ENCODE measurements at places on chromosomes 2 and 18. TPM values are rescaled to one million over a fixed set of nuclear protein-coding genes. Genes with fewer than 3 reads are reported as not detected.

- no peak for DNase-seq
Measured at GRCh38 chr2:44740678-44741077, 200.8 kb upstream of the SIX3 start.

DAPL1 gene
- total RNA-seq = not detected

DQX1 gene
- total RNA-seq = 0.55 TPM

DNA sequence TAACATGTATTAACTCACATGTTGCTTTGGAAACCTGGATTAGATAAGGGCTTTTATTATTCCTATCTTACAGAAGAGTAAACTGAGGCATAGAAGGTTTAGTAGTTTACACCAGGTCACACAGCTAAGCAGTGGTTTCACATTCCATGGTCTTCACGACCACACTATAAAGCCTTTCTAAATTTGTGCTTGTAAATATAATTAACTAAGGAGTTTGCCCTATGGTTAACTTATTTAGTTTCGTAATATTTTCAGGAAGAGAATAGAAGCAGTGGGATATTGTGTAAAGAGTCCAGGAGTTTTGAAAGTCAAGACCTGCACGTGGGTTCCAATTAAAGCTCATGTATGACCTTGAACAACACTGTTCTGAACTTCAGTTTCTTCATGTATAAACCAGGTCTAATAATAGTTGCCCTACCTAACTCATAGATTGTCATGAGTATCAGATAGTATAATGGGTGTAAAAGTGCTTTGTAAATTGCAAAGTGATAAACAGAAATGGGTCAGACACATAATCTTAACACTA lies 19.5 kb upstream of the SOS1 start:
- DNase-seq = no peak

DNA sequence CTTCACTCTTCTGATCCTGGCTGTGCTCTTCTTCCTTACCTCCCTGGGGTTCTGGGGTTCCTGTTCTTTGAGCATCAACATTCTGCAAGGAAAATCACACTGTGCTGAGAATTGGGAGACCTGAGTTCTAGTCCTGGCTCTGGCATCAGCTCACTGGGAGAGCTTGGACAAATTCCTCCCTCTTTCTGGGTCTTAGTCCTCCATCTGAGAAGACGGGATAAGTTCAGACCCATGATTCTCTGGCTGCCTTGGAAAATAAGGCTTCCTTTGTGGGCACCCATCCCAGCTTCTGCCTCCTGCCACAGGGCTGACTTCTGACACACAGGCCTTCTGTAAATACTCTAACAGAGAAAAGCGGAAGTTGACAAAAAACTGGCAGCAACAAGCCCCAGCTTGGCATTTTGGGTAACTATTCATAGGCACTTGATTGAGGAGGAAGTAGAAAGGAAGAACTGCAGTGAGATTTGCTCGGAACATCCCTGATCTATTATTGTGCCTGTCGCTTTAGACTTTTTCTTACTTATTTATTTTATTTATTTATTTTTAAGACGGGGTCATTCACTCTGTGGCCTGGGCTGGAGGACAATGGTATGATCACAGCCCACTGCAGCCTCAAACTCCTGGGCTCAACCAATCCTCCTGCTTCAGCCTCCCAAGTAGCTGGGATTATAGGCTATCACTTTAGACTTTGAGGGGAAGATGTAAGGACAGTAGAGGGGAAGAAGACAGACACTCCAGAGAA lies 7.9 kb downstream of the PCBP1 start:
- DNase-seq = no peak

NEU4 gene
- total RNA-seq = 0.86 TPM

GRCh38 chr18:55910296-55910695 lies 322.3 kb upstream of the TCF4 start:
- DNase-seq = no peak

DNA sequence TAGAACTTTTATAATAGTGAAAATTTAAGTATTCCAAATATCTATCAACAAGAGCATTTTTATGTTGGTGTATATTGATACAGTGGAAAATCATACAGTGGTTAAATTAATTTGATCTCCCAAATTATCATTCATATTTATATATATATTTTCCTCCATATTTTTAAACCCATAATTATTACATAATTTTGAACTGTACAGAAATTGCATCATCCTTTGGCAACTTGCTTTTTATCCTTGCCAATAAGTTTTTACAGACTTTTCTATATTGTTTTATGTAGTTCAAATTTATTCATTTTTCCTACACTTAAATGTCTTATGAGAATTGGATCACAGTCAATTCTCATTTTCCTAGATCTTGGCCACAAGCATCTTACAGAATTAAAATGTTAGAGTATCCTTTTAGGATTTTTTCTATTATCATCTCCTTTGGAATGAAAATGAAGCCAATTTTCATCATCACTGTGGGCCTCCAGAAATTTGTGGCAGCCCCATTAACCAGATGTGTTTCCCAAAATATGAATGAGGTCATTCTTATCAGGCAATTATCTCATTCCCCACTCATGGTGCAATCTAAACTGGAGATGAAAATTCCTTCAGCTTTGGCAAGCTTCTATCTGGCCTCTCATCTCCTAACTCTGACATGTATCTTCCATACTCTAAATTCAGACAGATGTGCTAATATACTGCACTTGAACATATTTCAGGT lies 94.2 kb upstream of the DLGAP1 start:
- DNase-seq = no peak

GRCh38 chr18:64097497-64097896 lies 51.4 kb downstream of the LINC00305 start:
- no peak for DNase-seq

GRCh38 chr2:7599462-7600258 lies 682.4 kb downstream of the RNF144A start:
- no peak for DNase-seq

GRCh38 chr2:173869244-173870229 lies 95.6 kb downstream of the SP3 start:
- no peak for DNase-seq

DNA sequence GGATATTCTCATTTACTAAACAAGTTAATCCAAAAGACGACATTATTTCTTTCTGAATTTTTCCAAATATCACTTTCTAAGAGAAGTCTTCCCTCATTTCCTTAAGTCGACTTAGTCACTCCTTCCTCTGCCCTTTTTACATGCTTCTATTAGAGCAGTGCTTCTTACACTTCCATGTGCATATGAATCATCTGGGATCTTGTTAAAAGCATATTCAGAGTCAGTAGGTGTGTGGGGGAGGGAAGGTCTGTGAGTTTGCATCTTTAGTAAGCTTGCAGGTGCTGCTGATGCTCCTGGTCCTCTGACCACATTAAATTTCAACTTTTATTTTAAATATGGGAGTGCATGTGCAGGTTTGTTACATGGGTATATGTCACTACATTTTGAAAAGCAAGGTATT lies 582.6 kb downstream of the NRXN1 start:
- DNase-seq = no peak

GRCh38 chr2:191202881-191203397 lies 42.3 kb upstream of the MYO1B start:
- peak; percentile 77 for DNase-seq

GRCh38 chr18:21164548-21165095 lies 53.0 kb upstream of the ROCK1 start:
- DNase-seq = no peak

DNA sequence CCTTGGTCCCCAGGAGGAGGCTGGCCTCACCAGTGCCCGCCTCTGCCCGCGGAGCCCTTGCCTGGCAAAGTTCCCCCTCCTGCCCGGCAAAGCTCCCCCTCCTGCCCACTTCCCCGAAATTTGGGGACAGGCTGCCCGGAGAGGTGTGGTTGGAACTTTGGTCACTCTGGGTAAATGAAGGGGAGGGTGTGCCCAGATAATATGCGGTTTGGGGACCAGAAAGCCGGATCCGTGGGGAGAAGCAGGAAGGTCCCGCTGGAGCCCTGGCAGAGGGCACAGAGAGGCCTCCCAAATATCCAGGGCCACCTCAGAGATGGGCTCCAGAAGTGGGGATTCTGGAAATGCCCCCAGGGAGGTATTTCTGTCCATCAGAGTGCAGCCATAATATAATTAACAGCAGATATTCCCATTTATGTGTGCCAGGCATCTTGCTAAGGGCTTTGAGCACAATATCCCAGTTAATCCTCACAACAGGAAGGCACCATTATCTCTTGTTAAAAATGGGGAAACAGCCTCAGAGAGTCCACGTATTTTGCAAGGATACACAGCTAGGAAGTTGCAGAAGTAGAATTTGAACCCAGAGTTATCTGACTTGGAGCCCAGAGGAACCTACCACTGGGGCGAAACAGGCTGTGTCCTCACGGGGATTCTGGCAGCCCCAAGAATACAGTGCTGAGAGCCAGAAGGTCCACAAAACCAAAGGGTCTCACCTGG lies 914 bp downstream of the STEAP3 start:
- no peak for DNase-seq

- DNase-seq = no peak
Measured at GRCh38 chr2:71784734-71785511, 331.6 kb downstream of the DYSF start.

DNA sequence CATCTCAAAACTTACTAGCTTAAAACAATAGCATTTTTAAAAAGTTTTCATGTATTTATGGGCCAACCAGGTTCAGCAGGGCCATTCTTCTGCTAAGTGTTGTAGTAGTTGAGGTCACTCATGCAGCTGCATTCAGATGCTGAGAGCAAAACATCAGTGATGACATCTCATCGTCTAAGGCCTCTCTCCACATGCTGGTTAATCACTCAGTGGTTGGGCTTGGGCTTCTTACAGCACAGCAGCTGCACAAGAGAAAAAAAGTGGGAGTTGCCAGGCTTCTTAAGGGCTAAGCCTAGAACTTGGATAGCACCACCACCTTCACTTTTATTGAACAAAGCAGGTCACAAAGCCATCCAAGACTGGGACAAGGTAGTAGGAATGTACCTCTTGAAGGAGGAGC lies 190.3 kb downstream of the IRS1 start:
- no peak for DNase-seq

GRCh38 chr2:115374981-115375380 lies 932.5 kb downstream of the DPP10 start:
- no peak for DNase-seq

DNA sequence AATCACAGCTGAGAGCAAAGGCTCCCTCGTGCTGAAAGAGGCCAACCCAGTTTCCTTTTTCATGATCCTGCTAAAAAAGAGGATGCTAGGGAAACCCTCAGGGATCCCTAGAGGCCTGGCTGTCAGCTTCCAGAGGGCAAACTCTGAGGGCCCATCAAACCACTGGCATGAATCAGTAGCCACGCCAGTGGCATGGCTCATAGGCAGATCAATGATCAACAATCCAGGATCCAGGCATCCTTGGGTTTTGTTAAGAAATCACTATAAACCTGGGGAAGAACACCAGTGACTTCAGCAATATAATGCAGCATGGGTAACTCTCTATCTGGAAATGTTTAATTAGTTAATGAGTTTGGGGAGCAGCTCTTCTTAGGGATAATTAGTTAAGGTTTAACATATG lies 286.5 kb downstream of the C1D start:
- no peak for DNase-seq

DNA sequence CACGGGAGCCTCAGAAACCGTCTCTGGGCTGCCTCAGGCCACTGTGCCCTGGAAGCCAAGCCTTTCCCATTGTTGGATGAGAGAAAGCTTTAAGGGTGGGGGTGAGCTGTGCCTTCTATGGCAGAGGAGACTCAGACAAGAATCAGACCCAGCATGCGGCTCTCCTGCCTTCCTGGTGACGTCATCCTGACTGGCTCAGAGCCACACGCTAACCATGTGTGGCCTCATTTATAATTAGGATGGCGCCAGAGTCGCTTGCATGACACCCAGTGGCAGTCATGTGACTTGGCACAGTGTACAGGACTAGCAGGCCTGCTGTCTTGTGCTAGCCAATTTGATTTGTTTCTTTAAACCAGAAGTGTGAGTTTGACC lies 99.1 kb downstream of the SH3BP4 start:
- peak; percentile 37 for DNase-seq

- DNase-seq = no peak
Measured at GRCh38 chr2:100124761-100125160, 17.6 kb downstream of the AFF3 start.

- DNase-seq = no peak
Measured at GRCh38 chr18:11077548-11078187, 71.7 kb downstream of the PIEZO2 start.

- DNase-seq = no peak
Measured at GRCh38 chr2:151973901-151974199, 125.0 kb downstream of the CACNB4 start.

DNA sequence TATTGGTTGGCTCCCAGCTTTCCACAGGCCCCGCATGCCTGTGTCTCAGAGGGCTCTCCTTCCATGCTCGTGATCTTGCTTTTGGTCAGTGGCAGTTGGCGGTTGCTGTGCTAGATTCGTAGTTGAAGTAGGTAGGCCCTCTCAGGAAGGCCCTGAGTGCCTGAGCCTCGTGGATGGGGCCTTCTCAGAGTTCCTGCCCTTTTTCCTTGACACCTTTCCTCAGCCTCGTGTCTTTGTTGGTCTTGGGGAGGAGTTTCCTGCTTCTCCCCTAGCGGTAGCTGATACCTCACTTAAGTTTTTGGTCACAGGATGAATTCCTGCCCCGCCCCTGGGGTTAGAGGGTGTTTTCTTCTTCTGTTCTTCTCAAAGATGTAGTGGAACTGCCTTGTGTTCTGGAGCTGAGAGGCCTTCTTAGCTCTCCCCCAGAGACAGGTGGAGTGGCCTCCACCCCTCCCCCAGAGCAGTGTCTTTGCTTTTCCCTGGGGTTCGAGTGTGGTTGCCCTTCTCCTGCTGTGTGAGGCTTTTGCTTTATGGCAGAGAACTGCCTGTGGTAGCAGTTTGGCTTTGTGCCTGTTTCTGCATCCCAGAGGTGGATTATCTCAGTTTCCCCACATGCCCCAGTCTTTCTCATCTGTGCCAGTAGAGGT lies 94.8 kb downstream of the ZNF407 start:
- DNase-seq = no peak

YPEL5 gene
- total RNA-seq = 23.4 TPM

RAB31 gene
- 1.7 TPM for total RNA-seq

DNA sequence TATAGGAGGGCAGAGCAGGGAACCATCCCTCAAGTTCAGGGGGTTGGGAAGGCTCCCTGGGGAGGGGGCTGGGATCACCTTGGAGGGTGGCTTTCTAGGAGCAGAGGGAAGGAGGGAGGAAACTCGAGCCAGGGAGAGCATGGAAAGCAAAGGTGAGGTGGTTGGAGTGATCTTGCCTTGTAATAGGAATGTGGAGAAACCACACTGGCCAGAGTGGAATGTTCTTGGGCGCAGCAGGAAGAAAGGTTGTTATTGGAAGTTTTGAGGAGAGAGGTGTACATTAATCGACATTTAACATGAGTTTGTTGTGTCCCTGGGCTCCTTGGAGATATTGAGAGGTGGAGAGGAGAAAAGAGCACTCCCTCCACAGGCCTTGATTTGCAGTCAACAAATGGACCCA lies 272.2 kb downstream of the PRKCE start:
- no peak for DNase-seq

Measured in natural killer cell treated with Interleukin-12 subunit alpha and Interleukin-12 subunit beta and Interleukin-15 and Interleukin-18, amount 100 ng/mL, for 72 hours (primary cell).